GM12878 (cell line): ENCODE measurements at places on chromosomes 7 and 10. TPM values are rescaled to one million over a fixed set of nuclear protein-coding genes. Genes with fewer than 3 reads are reported as not detected.

DNA sequence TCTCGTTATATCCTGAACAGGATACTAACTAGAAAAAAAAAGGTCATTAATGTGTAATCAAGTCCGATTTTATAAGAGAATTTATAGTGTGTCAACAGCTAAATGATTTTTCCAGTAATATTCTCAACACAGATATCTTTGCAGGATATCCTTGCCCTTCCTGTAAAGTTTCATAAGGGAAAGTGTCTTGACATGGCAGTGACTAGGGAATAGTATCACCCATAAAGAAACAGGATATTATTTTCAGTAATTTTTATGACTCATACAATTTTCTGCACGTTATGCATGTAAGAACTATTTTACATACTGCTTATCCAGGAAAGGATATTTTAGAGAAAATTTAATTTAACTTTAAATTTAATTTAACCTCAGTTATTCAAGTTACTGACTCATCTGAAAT, 19.5 kb upstream of the PNLIP start:
- DNase-seq: no peak

DNA sequence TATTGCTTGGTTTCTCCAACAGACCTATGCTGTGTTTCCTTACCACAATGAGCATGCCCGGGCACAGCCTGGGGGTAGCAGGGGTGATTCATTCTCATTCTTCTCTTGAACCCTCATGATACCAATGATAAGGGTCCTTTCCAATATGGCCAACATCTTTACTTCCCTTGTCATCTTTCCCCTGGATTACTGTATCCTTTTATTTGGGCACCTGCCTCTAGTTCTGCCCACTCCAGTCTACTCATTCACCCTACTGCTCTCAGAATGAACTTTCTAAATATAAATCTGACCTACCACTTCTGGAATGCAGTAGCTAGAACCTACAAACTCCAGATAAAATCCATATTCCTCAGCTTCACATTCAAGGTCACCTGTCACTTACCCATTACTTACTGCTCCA, 26.4 kb upstream of the ITPRID1 start:
- DNase-seq: no peak

DNA sequence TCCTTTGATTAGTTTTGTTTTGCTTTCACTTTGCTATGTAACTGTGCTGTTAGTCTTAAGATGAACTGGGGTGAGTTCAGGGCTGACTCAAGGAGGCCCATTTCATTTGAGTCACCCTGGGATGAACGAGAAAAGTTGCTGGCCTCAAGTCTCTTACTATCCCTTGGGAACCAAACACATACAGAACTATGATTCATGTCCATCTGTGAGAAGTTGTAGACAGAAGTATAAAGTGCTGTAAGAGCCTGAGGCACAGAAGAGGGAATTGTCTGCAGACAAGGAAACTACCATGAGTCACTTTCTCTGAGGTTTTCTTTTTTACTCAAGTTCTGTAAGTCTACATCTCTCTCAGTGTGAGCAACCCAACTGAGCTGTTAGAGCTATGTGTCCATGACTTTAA, 179.8 kb upstream of the CSTF2T start:
- peak; percentile 52 for DNase-seq

GRCh38 chr10:114751856-114752255, 69.7 kb upstream of the FHIP2A start:
- no peak for DNase-seq

- no peak for DNase-seq
These were observed 171.8 kb downstream of the EGFR start for GRCh38 chr7:55190511-55191160.

- DNase-seq: no peak
These were observed 29.8 kb upstream of the SP8 start for GRCh38 chr7:20816372-20816959.

- no peak for DNase-seq
These were observed 132.0 kb upstream of the CXCL12 start for GRCh38 chr10:44516891-44517290.

GRCh38 chr7:142389544-142389943, 131.7 kb upstream of the PRSS58 start:
- DNase-seq: no peak

DNA sequence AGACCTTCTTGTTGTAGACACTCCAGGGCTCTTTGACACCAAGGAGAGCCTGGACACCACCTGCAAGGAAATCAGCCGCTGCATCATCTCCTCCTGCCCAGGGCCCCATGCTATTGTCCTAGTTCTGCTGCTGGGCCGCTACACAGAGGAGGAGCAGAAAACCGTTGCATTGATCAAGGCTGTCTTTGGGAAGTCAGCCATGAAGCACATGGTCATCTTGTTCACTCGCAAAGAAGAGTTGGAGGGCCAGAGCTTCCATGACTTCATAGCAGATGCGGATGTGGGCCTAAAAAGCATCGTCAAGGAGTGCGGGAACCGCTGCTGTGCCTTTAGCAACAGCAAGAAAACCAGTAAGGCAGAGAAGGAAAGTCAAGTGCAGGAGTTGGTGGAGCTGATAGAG, 5.5 kb downstream of the GIMAP7 start:
- DNase-seq: no peak

DNA sequence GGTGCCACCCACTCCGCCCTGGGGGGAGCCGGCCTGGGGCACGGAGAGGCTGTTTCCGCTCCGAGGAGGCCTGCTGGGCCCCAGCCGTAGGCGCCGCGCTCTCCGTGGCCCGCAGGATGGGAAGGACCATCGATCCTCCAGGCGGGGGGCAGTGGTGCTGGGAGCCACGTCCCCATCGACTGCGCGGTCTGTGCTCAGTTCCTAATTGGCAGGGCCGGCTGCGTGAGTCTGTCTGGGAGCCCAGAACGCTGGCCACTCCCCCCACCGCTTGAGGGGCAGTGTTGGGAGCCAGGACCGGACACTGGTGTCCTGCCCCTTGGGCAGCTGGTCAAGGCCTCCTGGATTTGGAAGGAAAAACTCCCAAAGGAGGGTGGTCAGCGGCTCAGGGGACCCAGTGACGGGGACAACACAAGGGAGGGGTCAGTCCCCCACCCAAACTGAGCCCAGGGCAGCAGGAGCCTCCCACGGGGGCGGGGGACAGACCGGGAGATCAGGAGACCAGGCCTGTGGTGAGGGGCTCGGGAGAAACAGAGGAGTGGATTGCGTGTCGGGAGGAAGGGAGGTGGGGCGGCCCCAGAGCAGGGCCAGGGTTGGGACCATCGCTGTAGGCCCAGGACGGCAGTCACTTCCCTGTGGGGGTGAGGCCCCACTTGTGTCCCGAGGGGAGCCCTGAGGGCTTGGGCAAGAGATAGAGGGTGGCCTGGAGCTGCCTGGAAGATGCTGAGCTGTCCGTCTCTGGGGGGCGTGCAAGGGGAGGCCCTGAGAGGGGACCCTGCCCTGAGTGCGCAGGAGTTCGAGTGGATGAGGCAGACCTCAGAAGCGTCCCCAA, 89.0 kb downstream of the UNCX start:
- no peak for DNase-seq

DNA sequence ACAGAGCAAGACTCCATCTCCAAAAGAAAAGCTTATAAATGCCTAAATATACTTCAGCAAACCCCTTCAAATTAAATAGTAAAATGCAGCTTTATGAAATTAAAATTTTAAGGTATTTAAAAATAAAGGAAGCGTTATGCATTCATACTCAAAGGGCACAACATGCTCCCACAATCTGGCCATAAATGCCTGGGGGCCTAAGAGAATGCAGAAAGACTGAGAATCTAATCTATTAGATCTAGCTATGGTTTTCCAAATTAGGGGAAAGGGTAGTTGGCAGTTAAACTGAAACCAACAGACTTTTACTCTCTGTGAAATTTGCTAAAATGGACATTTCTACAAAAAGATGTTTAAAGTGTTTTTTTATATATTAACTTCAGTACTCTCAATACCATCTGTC, 40.6 kb downstream of the SORBS1 start:
- no peak for DNase-seq

- no peak for DNase-seq
These were observed 36.8 kb downstream of the WIPF3 start for GRCh38 chr7:29843093-29843492.

DNA sequence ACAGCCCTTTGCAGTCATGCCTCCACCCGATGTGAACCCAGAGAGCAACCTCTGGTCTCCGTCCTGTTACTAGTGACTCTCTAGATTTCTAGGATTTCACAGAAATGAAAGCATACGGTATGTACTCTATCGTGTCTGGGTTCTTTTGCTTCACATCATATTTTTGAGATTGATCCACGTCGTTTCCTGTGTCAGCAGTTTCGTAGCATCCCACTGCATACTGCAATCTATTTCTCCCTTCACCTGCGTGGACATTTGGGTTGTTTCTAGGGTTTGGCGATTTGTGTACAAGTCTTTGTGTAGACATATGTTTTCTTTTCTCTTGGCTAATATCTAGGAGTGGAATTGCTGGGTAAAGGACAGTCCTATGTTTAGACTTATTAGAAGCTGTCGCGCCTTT, 119.8 kb upstream of the PCBD1 start:
- DNase-seq: no peak

DNA sequence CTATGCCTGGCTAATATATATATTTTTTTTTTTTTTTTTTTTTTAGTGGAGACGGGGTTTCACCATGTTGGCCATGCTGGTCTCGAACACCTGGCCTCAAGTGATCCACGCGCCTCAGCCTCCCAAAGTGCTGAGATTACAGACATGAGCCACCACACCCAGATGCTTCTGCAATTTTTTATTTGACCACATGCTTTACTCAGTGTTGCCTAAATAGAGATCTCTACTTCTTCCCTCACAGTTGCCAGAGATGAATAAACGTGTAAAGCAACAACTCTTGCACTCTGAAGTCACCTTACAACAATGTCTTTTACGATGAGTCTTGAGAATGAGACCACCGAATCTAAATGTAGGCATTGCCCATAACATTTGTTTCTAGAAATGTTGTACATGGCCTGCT, 107.9 kb upstream of the FRMD4A start:
- no peak for DNase-seq

Gene GPR15LG
- 1.3 and 1.5 TPM in 2 replicates for total RNA-seq

GRCh38 chr10:18216482-18216881, 76.3 kb downstream of the CACNB2 start:
- DNase-seq: no peak

GRCh38 chr10:36448760-36449691, 676.4 kb upstream of the ANKRD30A start:
- no peak for DNase-seq

- no peak for DNase-seq
These were observed 12.9 kb downstream of the TTYH3 start for GRCh38 chr7:2644562-2645273.

Gene HTR5A
- total RNA-seq: not detected in 2 replicates

GRCh38 chr10:98047009-98047741, 16.8 kb upstream of the CRTAC1 start:
- no peak for DNase-seq

DNA sequence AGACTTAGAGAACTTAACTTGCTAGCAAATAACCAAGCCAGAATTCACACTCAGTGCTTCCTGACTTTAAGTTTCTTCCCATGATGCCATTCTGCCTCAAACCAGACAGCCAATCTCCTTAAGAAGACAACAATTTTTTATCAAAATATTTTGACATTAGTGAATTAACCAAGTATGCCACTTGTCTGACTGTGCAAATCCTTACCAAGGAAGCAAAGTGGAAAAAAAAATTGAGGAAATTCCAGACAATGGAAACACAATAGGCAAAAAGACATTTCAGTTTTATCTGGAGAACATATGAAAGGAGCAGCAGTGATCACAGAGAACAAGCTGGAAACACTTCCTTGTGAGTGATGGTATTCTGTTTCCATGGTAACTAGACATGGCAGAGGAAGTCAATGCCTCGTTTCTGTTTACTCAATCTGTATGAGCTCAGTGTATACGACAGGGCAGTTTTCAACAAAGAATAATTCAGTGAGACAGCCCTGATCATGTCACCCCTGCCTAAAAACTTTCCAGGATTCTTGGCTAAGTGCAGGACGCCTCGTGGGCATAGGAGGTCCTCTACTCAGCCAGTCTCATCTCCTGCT, 114.2 kb downstream of the DYNC1I1 start:
- DNase-seq: no peak

Gene VPS26A
- total RNA-seq: 26.4 and 29.0 TPM in 2 replicates

GRCh38 chr10:6203331-6204062, 765 bp downstream of the PFKFB3 start:
- DNase-seq: no peak
